ENCODE measurements at places on chromosomes 2 and 18. TPM values are rescaled to one million over a fixed set of nuclear protein-coding genes. Genes with fewer than 3 reads are reported as not detected.

IL1RN gene
- not detected for total RNA-seq

CAVIN2 gene
- 1.4 TPM for total RNA-seq

DAW1 gene
- total RNA-seq = 0.13 TPM

NTSR2 gene
- not detected for total RNA-seq
